Gastroesophageal sphincter (tissue), 4 donors: ENCODE measurements at places on chromosomes 3 and 15.

DNA sequence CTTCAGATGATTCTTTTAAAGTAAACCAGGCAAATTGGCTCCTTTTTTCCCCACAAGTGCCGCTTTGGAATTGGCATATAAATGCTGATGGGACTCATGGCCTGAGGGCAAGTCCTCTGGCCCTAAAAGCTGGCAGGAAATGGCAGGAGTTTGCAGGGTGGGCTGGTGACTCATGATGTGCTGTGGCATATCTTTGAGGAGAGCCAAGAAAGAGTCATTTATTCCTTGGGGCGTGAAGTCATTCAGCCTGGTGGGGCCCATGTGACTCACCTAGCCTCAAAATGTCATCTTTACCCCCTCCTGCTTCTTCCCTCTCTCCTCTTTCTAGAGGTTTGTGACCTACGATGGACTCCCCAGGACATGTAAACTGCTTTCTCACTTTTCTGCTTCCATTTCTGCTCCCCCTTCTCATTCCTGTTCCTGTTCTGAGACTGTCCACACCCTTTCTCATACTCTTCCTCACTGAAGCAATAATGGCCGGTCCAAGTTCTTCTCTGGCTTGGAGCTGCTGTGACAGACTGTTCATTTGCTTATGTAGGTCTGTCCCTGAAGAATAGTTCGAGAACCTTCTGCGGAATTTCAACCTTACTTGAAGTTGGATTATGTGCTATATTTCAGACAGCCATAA, 326.1 kb downstream of the SATB1 start:
- no peak overlapping the region for H3K4me3 ChIP-seq
- H3K4me1 ChIP-seq = no peaks in the 10 kb centered on the region
- no peaks in the 10 kb centered on the region for H3K27me3 ChIP-seq
- no peak overlapping the region for H3K27ac ChIP-seq

- H3K4me1 ChIP-seq = no peaks in the 10 kb centered on the region
- H3K27ac ChIP-seq = no peak overlapping the region
- ATAC-seq = no peak
- H3K36me3 ChIP-seq = no peaks in the 10 kb centered on the region
Measured at GRCh38 chr15:74626752-74627692, 11.4 kb downstream of the CLK3 start.

- no peak overlapping the region for H3K27ac ChIP-seq
- no peak for ATAC-seq
- H3K27me3 ChIP-seq = no peaks in the 10 kb centered on the region
- H3K4me1 ChIP-seq = peaks cover 5% of the 10 kb centered on the region
Measured at GRCh38 chr3:134790065-134790464, 5.0 kb upstream of the EPHB1 start.

- H3K36me3 ChIP-seq = no peaks in the 10 kb centered on the region
- H3K4me1 ChIP-seq = no peaks in the 10 kb centered on the region
- ATAC-seq = no peak
- H3K27me3 ChIP-seq = no peaks in the 10 kb centered on the region
- H3K27ac ChIP-seq = no peak overlapping the region
Measured at GRCh38 chr3:131250466-131250865, 131.1 kb upstream of the NUDT16 start.

GRCh38 chr15:38017721-38018120, 83.3 kb downstream of the TMCO5A start:
- H3K27me3 ChIP-seq = no peaks in the 10 kb centered on the region
- H3K36me3 ChIP-seq = no peaks in the 10 kb centered on the region
- no peak overlapping the region for H3K4me3 ChIP-seq
- ATAC-seq = no peak
- no peak overlapping the region for H3K27ac ChIP-seq
- H3K4me1 ChIP-seq = no peaks in the 10 kb centered on the region

DNA sequence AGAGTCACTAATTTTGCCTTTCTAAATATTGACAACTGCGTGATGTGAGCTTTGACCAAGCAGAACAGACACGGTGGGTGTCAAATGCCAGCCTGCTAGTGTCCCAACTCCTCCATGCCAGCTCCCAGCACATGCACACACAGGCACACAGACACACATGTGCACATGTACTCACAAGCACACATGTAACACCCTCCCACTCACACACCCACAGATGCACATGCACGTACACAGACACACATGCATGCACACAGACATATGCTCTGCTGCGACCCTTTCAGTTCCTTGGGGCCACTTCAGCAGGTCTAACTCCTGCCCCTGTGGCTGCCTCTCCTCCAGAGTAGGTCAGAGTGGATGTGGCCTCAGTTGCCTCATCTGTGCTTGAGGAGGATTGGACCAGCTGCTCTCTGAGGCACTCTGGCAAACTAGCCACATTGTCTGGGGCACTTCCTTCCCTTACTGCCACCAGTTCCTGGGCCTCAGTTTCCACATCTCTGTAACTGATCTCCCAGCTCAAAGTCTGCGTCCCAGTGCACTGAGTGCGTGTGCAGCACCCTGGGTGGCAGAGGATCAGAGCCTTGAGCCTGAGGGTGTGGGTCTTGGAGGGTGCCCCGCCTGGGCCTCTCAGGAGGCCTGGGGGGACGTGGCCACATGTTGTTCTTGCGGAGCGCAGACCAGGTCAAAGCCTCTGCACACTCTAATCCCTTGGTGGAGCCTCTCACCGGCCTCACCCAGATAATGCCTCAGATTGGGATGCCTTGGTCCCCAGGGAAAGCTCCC, 55.0 kb upstream of the PRR23E start:
- H3K36me3 ChIP-seq = no peaks in the 10 kb centered on the region
- peaks cover 8% of the 10 kb centered on the region for H3K4me1 ChIP-seq
- no peak for ATAC-seq
- H3K27ac ChIP-seq = no peak overlapping the region

DNA sequence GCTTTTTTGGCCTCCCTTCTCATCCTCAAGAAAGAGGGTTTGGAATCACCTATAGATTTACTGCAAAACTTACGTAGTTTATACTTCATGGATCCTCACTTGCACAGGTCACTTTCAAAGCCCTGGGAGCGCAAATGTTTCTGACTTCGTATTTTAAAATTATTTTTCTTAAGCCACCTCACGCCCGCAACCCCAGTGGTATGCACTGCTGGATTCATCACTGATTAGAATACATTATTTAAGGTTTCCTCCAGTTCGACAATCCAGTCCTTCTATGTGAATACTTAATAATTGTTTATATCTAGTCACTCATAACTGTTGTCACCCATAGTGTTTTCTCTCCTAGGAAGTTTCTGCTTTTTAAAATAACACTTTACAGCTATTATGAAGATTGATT, 339.9 kb downstream of the CHL1 start:
- no peak overlapping the region for H3K27ac ChIP-seq
- H3K36me3 ChIP-seq = no peaks in the 10 kb centered on the region
- no peaks in the 10 kb centered on the region for H3K4me1 ChIP-seq
- ATAC-seq = no peak
- H3K4me3 ChIP-seq = peak overlapping the region; percentile 53

GRCh38 chr3:179430277-179430870, 20.9 kb downstream of the GNB4 start:
- no peak overlapping the region for H3K4me3 ChIP-seq
- no peaks in the 10 kb centered on the region for H3K36me3 ChIP-seq
- H3K4me1 ChIP-seq = peaks cover 6% of the 10 kb centered on the region

GRCh38 chr15:22945071-22945470, 35.1 kb downstream of the CYFIP1 start:
- peaks cover 42% of the 10 kb centered on the region for H3K4me1 ChIP-seq
- ATAC-seq = no peak
- H3K36me3 ChIP-seq = no peaks in the 10 kb centered on the region
- H3K27me3 ChIP-seq = no peaks in the 10 kb centered on the region

- no peak overlapping the region for H3K27ac ChIP-seq
- no peaks in the 10 kb centered on the region for H3K27me3 ChIP-seq
- no peak overlapping the region for H3K4me3 ChIP-seq
Measured at GRCh38 chr15:56460071-56460470, 4.9 kb downstream of the MNS1 start.

- H3K27me3 ChIP-seq = no peaks in the 10 kb centered on the region
- no peak for ATAC-seq
- peaks cover 60% of the 10 kb centered on the region for H3K36me3 ChIP-seq
- H3K27ac ChIP-seq = no peak overlapping the region
Measured at GRCh38 chr15:89127054-89127702, 38.9 kb downstream of the ABHD2 start.

DNA sequence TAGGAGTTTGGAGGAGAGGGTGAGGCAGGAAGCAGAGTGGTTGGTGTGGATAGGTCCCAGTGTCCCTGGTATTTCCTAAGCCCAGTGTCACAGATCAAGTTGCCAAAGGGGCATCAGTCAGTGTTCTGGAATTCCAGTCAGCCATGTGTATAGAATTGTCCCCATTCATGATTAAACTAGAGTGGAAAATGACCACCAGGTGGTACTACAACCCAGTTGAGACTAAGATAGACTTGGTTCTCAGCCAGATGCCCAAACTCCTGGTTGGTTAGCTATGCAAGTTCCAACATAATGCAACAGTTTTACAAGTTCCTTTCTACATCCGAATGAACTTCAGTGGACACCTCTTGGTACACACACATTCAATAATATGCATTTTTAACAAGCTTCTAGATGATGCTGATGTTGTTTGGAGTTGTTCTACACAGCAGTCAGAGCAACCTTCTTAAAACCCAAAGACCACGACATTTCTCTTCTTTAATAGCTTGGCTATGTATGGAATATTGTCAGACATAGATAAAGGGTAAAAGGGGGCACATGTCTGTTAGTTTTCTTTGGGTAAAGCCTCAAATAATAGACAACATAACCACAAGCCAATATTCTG, 8.4 kb upstream of the ATR start:
- H3K4me3 ChIP-seq = no peak overlapping the region
- no peaks in the 10 kb centered on the region for H3K4me1 ChIP-seq
- H3K27ac ChIP-seq = no peak overlapping the region
- no peaks in the 10 kb centered on the region for H3K27me3 ChIP-seq
- no peaks in the 10 kb centered on the region for H3K36me3 ChIP-seq
- ATAC-seq = peak; percentile 63

DNA sequence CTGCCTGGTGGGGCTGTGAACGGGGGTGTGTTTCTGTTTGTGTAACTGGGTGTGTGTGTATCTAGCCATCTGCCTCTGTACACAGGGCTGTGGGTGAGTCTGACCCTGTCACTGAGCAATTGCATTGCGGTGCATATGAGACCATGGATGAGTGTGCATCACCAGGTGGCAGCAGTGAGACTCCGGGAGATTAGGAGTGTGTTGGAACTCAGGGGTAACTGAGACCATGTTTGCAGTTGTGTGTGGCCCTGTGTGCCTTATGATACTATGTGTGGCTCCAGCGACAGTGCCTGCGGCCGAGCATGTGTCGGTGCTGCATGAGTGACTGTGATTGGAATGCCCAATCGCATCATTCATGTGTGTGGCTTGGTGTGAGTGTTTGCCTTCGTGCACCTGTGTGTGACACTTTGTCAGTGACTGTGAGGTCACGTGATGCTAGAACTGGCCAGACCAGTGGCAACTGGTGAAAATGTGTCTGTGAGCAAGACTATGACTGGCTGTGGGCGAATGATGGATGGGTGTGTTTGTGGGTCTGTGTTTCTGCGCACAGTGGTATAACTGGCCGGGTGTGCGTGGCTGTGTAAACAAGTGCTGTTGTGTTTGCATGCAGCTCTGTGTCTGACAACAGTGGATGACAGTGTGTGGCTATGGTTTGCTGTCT, 14.0 kb downstream of the VILL start:
- H3K27me3 ChIP-seq = no peaks in the 10 kb centered on the region
- H3K4me3 ChIP-seq = no peak overlapping the region
- peaks cover 59% of the 10 kb centered on the region for H3K36me3 ChIP-seq
- peak overlapping the region; percentile 9 for H3K27ac ChIP-seq
- peaks cover 22% of the 10 kb centered on the region for H3K4me1 ChIP-seq
- peak; percentile 68 for ATAC-seq

GRCh38 chr15:63752075-63752684, 81.6 kb downstream of the HERC1 start:
- no peak overlapping the region for H3K4me3 ChIP-seq
- H3K27ac ChIP-seq = no peak overlapping the region
- no peaks in the 10 kb centered on the region for H3K36me3 ChIP-seq
- H3K27me3 ChIP-seq = no peaks in the 10 kb centered on the region
- no peaks in the 10 kb centered on the region for H3K4me1 ChIP-seq

- peaks cover 10% of the 10 kb centered on the region for H3K4me1 ChIP-seq
- H3K27ac ChIP-seq = no peak overlapping the region
- no peak overlapping the region for H3K4me3 ChIP-seq
- no peak for ATAC-seq
- no peaks in the 10 kb centered on the region for H3K27me3 ChIP-seq
- H3K36me3 ChIP-seq = no peaks in the 10 kb centered on the region
Measured at GRCh38 chr15:78681281-78682003, 40.4 kb upstream of the CHRNB4 start.

GRCh38 chr3:127524296-127524896, 66.1 kb downstream of the TPRA1 start:
- H3K4me3 ChIP-seq = no peak overlapping the region
- no peaks in the 10 kb centered on the region for H3K36me3 ChIP-seq
- H3K27me3 ChIP-seq = peaks cover 46% of the 10 kb centered on the region
- no peak overlapping the region for H3K27ac ChIP-seq

GRCh38 chr3:62237286-62237948, 135.9 kb downstream of the FEZF2 start:
- no peak for ATAC-seq
- H3K27me3 ChIP-seq = no peaks in the 10 kb centered on the region
- no peak overlapping the region for H3K4me3 ChIP-seq
- no peaks in the 10 kb centered on the region for H3K4me1 ChIP-seq
- H3K27ac ChIP-seq = no peak overlapping the region

DNA sequence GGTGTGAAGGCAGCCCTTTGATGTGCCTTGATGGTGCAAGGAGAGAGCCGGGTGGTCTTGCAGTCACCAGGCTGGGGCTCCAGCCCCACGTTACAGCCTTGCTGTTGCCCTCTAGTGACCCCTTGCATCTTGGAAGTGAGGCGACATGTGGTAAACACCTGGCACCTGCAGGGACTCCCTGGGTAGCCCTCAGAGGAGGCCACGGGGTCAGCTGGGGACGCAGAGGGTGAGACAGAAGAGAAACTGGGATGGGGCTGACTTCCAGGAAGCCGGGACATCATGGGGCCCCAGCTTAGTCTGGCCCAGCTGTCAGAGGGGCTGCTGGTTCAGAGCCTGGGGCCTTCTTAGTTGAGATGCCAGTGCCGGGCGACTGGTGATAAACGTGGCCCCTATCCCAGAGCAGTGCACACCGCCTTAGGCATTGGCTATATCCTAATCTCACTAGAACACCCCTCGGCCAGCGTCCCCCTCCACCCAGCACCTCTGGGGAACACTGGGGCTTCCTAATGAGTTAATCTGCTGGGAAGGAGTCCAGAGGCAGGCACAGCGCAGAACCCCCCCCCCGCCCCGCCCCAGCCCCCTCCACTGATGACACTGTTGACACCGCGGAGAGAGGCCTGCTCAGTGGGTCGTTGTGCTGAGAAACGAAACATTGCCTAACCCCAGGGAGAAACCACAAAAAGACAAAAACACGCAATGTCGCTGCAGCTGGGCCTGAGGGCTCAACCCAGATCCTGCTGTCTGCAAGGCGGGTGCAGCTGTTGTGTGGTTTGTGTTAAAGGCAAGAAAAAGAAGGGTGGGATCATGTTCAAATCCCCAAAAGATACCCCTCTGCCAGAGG, 60.5 kb upstream of the KLF13 start:
- H3K27me3 ChIP-seq = no peaks in the 10 kb centered on the region
- peak overlapping the region; percentile 37 for H3K27ac ChIP-seq
- H3K4me1 ChIP-seq = peaks cover 27% of the 10 kb centered on the region
- H3K4me3 ChIP-seq = no peak overlapping the region
